ENCODE measurements at places on chromosomes 3 and 15. TPM values are rescaled to one million over a fixed set of nuclear protein-coding genes. Genes with fewer than 3 reads are reported as not detected.

Gene HIGD2B
- polyA plus RNA-seq, result not detected

Gene BCL2A1
- polyA plus RNA-seq, result 36.0 TPM

Gene CHST13
- 0.94 TPM for polyA plus RNA-seq

Gene MAGEF1
- polyA plus RNA-seq, result 18.9 TPM

Gene SLC24A5
- polyA plus RNA-seq, result not detected

Gene ATP1B3
- polyA plus RNA-seq, result 137 TPM

Gene KLHL6
- polyA plus RNA-seq, result 1.2 TPM

Gene ERC2
- polyA plus RNA-seq, result 0.54 TPM

Gene PLSCR4
- 37.8 TPM for polyA plus RNA-seq

Gene CSPG5
- polyA plus RNA-seq, result 2.1 TPM

Gene ST8SIA2
- not detected for polyA plus RNA-seq

Gene PRSS50
- polyA plus RNA-seq, result not detected

Gene MME
- polyA plus RNA-seq, result 39.8 TPM

Gene IQCF5
- not detected for polyA plus RNA-seq

Gene CSPG4
- 25.3 TPM for polyA plus RNA-seq

Gene DNAJA4
- polyA plus RNA-seq, result 9.4 TPM

Gene SPRED1
- 15.0 TPM for polyA plus RNA-seq

Gene KNG1
- polyA plus RNA-seq, result not detected

Gene NCEH1
- 3.0 TPM for polyA plus RNA-seq

Gene TMEM108
- 0.70 TPM for polyA plus RNA-seq

Gene TMEM266
- not detected for polyA plus RNA-seq

Gene SYNPR
- not detected for polyA plus RNA-seq

Gene LRRC3B
- 0.10 TPM for polyA plus RNA-seq

Gene GPR62
- polyA plus RNA-seq, result 0.07 TPM

Gene PLA2G4E
- not detected for polyA plus RNA-seq

Gene RARB
- polyA plus RNA-seq, result 3.0 TPM

Gene NPAP1
- polyA plus RNA-seq, result not detected

Gene MUSTN1
- 2.9 TPM for polyA plus RNA-seq

Gene GRK7
- polyA plus RNA-seq, result not detected

Gene ITIH3
- 0.91 TPM for polyA plus RNA-seq

Gene CAPN3
- polyA plus RNA-seq, result 9.7 TPM

Gene B2M
- 2,103 TPM for polyA plus RNA-seq

Gene SMCO1
- polyA plus RNA-seq, result not detected

Gene APOD
- 602 TPM for polyA plus RNA-seq

Gene ARHGEF26
- polyA plus RNA-seq, result 6.9 TPM

Gene IL20RB
- 0.30 TPM for polyA plus RNA-seq

Gene C3orf70
- polyA plus RNA-seq, result 0.23 TPM

Gene EOGT
- 16.9 TPM for polyA plus RNA-seq

Gene C2CD4B
- polyA plus RNA-seq, result 8.8 TPM

Gene SHC4
- polyA plus RNA-seq, result 1.9 TPM

Gene MYH15
- polyA plus RNA-seq, result 0.08 TPM

Gene CD47
- polyA plus RNA-seq, result 27.0 TPM

Gene OR5K4
- not detected for polyA plus RNA-seq

Gene TM6SF1
- 0.67 TPM for polyA plus RNA-seq

Gene RLBP1
- not detected for polyA plus RNA-seq

Gene GOLGA6B
- not detected for polyA plus RNA-seq

Gene C2CD4A
- 0.71 TPM for polyA plus RNA-seq

Gene ITPR1
- 9.7 TPM for polyA plus RNA-seq

Gene HOMER2
- 5.3 TPM for polyA plus RNA-seq

Gene GREM1
- 1.5 TPM for polyA plus RNA-seq

Gene NTRK3
- 2.0 TPM for polyA plus RNA-seq

Gene MAP1A
- polyA plus RNA-seq, result 0.45 TPM

Gene LRRC15
- polyA plus RNA-seq, result 0.01 TPM
